ENCODE measurements at places on chromosomes 4 and X.

GRCh38 chr4:87543835-87544461 is 14.8 kb upstream of the SPARCL1 start:
- DNase-seq = no peak

DNA sequence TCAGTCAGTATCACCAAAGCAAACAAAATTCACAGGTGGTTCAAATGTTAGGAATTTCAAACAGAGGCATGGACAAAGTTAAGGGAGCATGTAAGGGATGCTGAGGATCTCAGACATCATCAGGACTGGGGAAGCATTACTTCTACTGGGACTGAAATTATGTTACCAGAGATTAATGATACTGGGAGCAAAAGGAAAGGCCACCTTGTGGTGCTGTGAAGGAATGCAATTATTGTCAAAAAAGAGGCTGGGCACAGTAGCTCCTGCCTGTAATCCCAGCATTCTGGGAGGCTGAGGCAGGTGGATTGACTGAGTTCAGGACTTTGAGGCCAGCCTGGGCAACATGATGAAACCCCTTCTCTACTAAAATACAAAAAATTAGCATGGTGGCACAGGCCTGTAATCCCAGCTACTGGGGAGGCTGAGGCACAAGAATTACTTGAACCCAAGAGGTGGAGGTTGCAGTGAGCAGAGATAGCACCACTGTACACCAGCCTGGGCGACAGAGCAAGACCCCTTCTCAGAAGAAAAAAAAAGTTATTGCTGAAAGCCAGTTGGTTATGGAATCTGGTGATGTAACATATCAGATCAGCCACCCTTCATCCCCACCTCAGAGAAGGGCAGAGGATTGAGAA is 954.3 kb downstream of the PCDH7 start:
- no peak for DNase-seq

DNA sequence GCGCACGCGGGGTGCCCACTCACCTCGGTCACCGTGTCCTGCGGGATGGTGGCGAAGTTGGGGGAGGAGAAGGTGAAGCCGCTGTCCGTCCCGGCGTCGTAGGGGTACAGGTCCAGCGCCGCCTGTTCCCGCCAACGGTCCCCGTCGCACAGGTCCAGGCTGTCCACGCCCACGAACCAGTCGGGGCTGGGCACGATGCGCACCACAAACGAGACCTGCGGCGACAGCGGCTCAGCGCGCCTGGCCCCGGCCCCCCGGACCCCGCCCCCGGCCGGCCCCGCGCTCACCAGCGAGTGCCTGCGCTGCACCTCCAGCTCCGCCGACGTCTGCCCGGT is 1.4 kb downstream of the SPON2 start:
- DNase-seq = no peak

- DNase-seq = no peak
Measured at GRCh38 chr4:56374956-56375355, 12.3 kb downstream of the AASDH start.

Measured in activated CD4-positive, alpha-beta T cell treated with anti-CD3 and anti-CD28 coated beads for 1 hour (primary cell).